ENCODE measurements at places on chromosomes 4 and X. TPM values are rescaled to one million over a fixed set of nuclear protein-coding genes. Genes with fewer than 3 reads are reported as not detected.

DNA sequence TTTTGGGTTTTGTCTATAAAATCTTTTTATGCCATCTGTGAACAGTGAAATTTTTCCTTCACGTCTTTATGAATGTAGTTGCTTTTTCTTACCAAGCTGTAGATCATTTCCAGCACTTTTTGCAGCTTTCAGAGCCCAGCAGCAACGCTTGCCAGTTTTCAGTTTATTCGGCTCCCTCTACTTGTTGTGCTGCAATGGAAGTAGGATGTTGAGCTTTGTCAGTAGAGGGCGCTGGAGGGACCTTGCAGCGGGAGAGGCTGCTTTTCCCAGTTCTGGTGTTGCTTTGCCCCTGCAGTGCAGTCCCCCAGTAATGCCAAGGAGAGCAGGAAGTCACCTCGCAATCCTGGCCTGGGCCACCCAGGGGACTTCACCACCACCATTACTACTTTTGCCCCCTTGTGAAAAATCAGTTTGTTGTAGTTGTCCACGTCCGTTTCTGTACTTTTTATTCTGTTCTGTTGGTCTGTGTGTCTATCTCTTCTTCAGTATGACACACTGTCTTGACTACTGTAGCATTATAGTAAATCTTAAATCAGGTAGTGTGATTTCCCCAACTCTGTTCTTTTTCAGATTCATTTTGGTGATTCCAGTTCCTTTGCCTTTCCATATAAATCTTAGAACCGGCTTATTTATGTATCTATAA is 21.8 kb downstream of the CMC4 start:
- DNase-seq = no peak

- peak; percentile 22 for DNase-seq
Observed at GRCh38 chrX:9465380-9466123, 694 bp downstream of the TBL1X start.

DNA sequence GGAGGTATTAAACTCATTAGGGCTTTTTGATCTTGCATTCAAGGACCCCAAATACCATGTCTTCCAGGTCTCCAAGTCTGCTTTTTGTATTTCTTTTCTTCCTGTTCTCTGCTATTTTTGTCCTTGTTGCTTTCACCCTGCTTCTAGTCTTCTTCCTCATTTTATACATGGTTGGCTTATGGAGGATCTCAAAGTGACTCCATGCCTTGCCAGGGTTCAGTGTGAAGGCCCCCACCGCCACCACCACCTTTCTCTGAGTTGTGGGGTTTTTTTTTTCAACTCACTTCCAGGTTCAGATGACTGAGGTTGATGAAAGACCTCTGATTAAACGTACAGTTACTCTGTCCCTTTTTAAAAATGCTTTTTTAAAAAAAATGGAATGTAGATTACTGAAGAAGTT is 96.3 kb downstream of the MAML3 start:
- DNase-seq = no peak

GRCh38 chr4:154064244-154064643 is 275.4 kb upstream of the SFRP2 start:
- DNase-seq = no peak

DNA sequence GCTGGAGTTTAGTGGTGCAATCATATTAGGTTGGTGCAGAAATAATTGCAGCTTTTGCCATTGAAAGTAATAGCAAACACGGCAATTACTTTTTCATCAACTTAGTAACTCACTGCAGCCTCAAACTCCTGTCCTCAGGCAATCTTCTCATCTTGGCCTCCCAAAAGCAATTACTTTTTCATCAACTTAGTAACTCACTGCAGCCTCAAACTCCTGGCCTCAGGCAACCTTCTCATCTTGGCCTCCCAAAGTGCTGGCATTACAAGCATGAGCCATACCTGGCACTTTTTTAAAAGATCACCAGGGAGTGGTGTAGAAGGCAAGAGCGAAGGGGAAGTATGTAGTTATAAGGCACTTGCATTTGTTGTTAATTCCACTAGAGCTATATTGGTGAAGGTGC is 491.1 kb upstream of the ADGRL3 start:
- no peak for DNase-seq

- no peak for DNase-seq
Observed at GRCh38 chr4:152805818-152806217, 26.1 kb downstream of the ARFIP1 start.

DNA sequence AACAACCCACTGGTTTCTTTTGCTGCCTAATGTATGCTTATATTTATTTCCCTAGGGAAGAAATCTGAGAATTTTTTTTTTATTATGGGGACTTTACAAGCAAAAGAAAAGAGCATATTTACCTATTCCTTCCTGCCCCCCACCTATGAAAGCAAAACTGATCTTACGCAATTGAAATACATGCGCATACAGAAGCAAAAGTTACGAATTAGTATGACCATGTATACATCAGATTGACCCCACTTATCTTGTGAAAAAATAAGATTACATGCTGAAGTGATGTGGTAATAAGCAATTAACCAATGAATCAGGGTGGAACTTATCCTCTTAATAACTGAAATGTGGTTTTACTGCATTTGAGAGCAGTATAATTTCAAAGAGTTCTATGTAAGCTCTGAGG is 151.0 kb downstream of the TENM3 start:
- DNase-seq = no peak

- no peak for DNase-seq
Observed at GRCh38 chr4:146269228-146269653, 54.9 kb downstream of the REELD1 start.

DNA sequence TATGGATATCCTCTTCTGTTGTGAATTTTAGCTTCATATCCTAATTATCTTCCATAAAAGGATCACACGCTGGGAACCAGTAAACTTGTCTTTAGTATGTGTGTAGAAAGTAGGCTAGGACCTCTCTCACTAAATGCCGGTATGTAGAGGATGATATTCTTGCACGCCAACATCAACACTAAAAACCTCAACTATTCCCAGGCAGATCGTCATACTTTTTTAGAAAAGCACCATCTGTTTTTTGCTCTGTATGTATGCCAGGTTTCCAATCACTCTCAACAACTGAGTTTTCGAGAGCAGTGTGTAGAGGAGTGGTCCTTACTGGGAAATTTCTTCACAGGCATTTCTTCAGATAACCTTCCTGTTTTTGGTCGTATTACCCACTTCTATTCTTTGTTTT is 283.6 kb downstream of the GALNTL6 start:
- no peak for DNase-seq

GRCh38 chrX:63922221-63922620 is 137.2 kb upstream of the ARHGEF9 start:
- no peak for DNase-seq

DNA sequence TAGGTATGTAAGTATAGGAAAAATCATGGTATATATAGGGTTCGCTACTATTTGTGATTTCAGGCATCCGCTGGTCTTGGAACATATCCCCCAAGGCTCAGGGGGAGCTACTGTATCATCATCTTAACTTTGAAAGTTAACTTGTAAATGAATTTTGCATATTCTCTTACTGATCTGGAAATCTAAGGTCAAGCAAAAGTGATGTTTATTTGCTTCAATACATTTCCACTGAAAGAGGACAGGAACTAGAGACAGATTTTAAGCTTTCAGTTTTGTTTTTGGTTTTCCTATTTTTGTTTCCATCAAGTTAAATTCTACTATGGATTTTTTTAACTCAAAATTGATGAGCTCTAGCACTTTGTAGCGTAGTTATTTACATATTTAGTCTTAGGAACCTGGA is 56.2 kb downstream of the NAF1 start:
- DNase-seq = no peak

GRCh38 chr4:108445716-108446115 is 174.7 kb upstream of the RPL34 start:
- no peak for DNase-seq

DNA sequence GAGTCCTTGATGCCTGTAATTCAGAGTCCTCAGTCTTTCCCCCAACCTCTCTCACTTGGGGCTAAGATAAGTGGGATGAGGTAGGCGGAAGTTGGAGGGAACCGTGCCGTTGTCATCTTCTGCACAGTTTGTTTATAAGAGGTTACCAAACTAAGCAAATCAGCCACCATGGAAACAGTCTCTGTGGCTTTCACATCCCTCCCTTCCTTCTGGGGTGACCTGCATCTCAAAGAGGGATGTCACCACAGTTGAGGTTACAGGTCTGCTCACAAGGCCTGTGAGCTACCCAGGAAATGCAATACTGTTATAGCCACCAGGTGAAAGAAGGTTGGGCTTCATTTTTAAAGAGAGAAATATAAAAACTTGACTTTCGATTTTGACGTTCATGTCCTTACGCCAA is 26.3 kb downstream of the RTL5 start:
- DNase-seq = peak; percentile 51

- DNase-seq = no peak
Observed at GRCh38 chrX:82127228-82128123, 925.6 kb downstream of the SH3BGRL start.

GRCh38 chr4:158068068-158068467 is 104.8 kb downstream of the GASK1B start:
- DNase-seq = no peak

DNA sequence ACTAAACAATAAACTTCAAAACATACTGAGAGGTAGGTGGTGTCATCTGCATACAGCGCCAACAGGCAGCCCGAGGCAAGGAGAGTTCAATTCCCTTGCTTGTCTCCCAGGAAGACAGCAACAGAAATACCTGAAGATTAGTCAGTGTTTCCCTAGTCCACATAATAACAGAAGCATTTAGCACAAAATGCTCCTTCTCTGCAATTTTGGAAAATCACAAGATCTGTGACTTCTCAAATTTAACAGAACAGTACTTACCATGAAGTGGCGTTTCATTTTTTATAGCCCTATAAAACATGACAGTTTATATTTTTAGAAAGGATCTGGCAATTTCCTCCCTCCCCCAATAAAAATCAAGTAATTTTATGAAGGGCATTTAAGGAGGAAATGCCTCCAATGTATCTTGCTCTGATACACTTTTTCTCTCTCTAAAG is 67.1 kb upstream of the MYOZ2 start:
- DNase-seq = no peak

- no peak for DNase-seq
Observed at GRCh38 chr4:153962311-153963039, 173.6 kb upstream of the SFRP2 start.

- DNase-seq = no peak
Observed at GRCh38 chr4:31518796-31519250, 798.7 kb downstream of the PCDH7 start.

GRCh38 chr4:83362492-83363329 is 28.1 kb upstream of the HPSE start:
- DNase-seq = no peak

- no peak for DNase-seq
Observed at GRCh38 chr4:77819404-77819842, 255 bp upstream of the CNOT6L start.

DNA sequence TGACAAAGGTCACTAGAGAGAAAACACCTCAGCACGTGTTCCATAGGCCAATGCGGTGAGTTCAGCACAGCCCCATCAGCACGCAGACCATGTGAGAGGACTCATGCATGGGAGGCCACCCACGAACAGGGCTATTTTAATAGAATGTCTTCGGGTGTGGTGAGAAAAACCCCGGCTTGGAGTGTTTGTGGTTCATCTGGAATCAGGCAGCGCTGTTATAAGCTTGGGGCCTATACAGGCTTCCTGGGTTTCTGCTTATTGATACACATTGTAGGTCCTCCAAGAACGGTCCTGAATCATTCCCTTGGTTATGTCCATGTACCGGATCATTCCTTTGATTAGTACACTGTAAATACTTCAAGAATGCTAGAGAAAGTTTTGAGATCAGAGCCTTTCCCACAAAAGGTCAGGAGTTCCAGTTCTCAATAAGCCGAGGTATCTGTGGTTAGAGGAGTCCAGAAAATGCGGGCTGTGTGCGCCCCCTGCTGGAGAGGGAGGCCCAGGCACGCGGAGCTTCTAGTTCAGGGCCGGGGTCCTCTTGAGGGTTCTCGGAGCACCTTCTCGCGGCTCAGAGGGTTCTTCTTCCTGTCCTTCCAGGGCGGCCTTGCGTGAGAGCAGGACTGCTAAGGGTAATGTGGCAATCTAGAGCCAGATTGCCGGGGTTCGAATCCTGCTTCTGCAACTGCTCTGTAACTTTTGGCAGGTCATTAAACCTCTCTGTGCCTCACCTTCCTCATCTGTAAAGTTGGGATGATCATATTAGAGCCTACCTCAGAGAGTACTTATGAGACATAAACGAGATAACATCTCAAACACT is 51.8 kb downstream of the TLR10 start:
- DNase-seq = peak; percentile 64

DNA sequence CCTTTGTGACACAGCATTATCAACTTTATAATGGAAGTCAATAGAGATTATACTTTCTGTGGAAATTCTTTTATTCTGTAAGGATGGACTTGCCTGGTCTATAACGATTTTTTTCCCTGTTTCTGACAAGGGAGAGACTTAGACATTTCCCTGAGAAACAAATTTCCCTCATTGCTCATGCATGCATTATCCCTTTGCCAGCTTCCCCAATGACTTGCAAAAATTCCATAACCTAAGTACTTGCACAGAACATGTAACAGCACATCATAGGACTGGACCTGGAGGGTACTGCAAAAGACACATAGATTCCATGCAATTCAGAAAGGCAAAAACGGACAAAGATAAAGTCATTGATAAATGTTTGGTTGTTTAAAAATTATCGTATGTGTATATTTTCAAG is 166.7 kb downstream of the FHIP1A start:
- no peak for DNase-seq

DNA sequence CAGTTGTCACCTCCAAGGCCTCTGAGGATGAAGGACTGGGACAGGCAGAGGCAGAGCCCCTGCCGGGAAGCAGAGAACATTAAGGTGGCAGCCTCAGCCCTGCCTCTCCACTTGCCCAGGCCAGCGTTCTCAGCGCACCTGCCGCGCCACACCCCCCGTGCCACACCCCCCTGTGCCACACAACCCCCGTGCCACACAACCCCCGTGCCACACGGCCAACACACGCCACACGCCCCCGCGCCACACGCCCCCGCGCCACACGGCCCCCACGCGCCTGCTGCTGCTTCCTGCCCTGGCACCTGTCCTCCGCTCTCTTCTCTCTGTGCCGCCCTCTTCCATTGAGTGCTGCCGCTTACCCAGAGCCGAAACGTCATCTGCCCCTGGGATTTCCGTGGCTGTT is 58.0 kb upstream of the ZFP42 start:
- DNase-seq = no peak

DNA sequence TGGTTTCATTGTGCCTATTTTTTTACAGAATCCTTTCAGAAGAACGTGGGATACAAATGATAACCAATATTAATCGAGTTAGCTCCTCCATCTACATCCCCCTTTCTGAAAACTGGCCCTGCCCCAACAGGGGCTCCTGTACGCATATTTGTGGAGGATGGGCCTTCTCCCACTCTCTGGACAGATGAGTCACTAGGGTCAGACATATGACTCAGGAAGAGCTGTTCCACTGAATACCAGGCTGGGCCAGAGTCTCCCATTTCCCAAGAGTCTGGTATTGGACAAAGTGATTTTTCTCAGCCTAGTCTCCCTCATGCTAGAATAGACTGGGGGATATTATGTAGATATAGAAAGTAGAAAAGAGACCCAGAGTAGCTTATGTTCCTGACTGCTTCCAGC is 142.4 kb downstream of the TSPAN5 start:
- DNase-seq = no peak

The RNF128 gene
- not detected for total RNA-seq

The LRIT3 gene
- 0.05 TPM for total RNA-seq

The DGKK gene
- total RNA-seq = not detected

The SRPX gene
- not detected for total RNA-seq

The ZNF157 gene
- 0.25 TPM for total RNA-seq

The SERPINA7 gene
- total RNA-seq = not detected

The ADGRG4 gene
- total RNA-seq = not detected

The NHS gene
- total RNA-seq = 3.8 TPM

The SOWAHB gene
- not detected for total RNA-seq

The ERAS gene
- not detected for total RNA-seq

The PGAM4 gene
- 0.48 TPM for total RNA-seq

The USP26 gene
- total RNA-seq = not detected

The CD40LG gene
- total RNA-seq = 123 TPM

The STK32B gene
- not detected for total RNA-seq

Data from activated T-helper 2 cell treated with anti-CD3 and anti-CD28 coated beads, Interferon-gamma antibody, Interleukin-2, Interleukin-4, amounts not matched to agents 10 μg/mL and 5 μg/mL and 100 μg/mL, durations not matched to agents 14 hours and 24 hours and 36 hours (primary cell).